Astrocyte (in vitro differentiated cells and primary cell): ENCODE measurements at places on chromosomes 5 and 9.
A peak's percentile ranks its signal among the peaks of the same experiment; 100 is the strongest.

DNA sequence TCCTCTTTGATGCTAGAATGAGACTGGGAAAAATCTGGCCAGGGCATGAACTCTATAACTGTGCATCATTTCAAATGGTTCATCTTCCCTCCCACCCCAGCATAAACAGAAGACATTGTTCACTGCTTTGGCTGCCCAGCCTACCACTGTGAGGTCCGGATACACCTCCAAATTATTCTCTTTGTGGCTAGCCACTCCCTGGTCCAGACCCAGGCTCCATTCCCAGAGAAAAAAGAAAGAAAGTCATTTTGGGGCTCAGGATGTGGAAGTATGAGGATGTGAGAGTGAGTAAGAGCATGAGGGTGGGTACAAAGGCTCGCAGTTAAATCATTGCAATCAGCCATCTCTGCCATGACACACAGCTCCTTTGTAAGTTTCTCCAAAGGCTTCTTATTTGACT is 559.2 kb downstream of the PSAT1 start:
- no peaks in the 10 kb centered on the region for H3K27me3 ChIP-seq
- H3K27ac ChIP-seq: peak overlapping the region; percentile 38
- no peaks in the 10 kb centered on the region for H3K36me3 ChIP-seq
- H3K4me3 ChIP-seq: no peak overlapping the region
- H3K4me1 ChIP-seq: peaks cover 14% of the 10 kb centered on the region
- peak; percentile 80 for DNase-seq

- H3K27me3 ChIP-seq: no peaks in the 10 kb centered on the region
- H3K27ac ChIP-seq: no peak overlapping the region
- no peaks in the 10 kb centered on the region for H3K36me3 ChIP-seq
- H3K4me1 ChIP-seq: peaks cover 10% of the 10 kb centered on the region
Measured at GRCh38 chr5:78576376-78576775, 72.2 kb downstream of the LHFPL2 start.

- H3K27me3 ChIP-seq: peaks cover 8% of the 10 kb centered on the region
- no peak overlapping the region for H3K27ac ChIP-seq
- no peaks in the 10 kb centered on the region for H3K36me3 ChIP-seq
- H3K4me3 ChIP-seq: no peak overlapping the region
Measured at GRCh38 chr9:96089452-96090085, 212.4 kb downstream of the HSD17B3 start.

DNA sequence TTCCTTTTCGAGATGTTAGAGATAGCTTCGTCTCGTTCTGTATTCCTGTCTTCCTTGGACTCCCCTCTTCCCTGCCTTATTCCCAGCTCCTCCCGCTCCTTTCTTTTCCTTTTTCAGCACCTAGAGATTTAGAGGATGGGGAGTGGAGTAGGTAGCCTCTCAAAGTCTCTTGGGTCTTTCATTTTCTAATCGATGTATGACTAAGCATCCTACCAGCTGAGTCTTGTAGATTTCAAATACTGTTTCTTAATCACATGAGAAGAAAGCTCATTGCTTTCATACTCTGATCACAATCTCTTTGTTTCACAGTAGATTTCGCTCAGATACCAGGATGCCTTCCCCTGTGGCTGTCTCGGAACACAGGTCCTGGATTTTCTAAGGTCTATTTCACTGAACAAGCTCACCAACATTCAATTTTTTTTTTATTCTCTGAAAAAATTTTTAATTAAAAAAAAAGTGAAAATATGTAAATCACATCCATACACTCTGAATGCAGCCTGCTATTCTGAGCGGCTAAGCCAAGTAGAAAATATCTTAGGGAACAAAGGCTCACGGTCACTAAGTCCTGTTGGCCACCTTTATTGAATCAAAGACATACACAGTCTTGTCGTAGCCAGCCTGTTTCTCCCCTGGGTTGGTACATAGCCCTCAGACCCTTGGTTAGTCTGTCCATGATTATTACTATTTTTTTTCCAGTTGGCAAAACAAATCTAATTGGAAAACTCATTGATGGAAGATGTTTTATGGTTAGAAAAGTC is 413.8 kb downstream of the KDM4C start:
- no peak for DNase-seq
- H3K27me3 ChIP-seq: no peaks in the 10 kb centered on the region
- no peak overlapping the region for H3K4me3 ChIP-seq
- peaks cover 9% of the 10 kb centered on the region for H3K4me1 ChIP-seq
- no peaks in the 10 kb centered on the region for H3K36me3 ChIP-seq
- no peak overlapping the region for H3K27ac ChIP-seq

- no peaks in the 10 kb centered on the region for H3K36me3 ChIP-seq
- no peak for DNase-seq
- no peaks in the 10 kb centered on the region for H3K4me1 ChIP-seq
- H3K27me3 ChIP-seq: no peaks in the 10 kb centered on the region
- H3K4me3 ChIP-seq: no peak overlapping the region
Measured at GRCh38 chr5:179228341-179229121, 116.7 kb downstream of the ADAMTS2 start.

GRCh38 chr9:86575137-86575536 is 220.9 kb upstream of the TUT7 start:
- no peaks in the 10 kb centered on the region for H3K4me1 ChIP-seq
- no peaks in the 10 kb centered on the region for H3K27me3 ChIP-seq
- H3K27ac ChIP-seq: no peak overlapping the region

DNA sequence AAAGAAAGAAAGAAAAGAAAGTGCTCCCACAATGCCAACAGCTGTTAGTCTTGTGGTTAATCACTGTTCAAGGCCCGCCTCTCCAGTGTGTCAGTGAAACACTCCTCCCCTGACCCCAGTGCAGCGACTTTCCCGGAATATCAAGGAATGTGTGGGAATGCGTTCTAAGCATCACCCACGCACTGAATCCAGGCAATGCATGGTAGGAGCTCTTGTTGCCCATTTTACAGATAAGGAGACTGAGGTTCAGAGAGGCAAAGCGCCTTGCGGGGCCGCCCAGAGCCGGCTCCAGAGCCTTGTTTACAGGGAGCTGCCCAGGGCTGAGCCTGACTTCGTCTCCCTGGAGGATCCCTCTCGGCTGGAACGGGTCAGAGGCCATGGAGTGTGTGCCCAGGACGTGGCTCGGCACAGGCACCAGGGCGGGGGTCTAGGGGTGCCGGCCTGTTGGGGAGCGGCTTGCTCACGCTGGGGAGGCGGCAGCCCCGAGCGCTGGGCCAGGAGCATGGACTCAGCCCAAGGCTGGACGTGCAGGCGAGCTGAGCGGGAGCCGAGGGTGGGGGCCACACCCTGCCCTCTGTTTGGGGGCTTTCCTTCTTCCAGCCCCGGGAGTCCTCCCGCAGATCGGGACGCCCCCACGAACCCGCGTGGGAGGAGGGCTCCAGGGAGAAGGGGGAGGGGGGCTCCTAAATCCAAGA is 823 bp downstream of the ST6GALNAC6 start:
- peak; percentile 88 for DNase-seq
- peak overlapping the region; percentile 76 for H3K4me3 ChIP-seq
- no peaks in the 10 kb centered on the region for H3K27me3 ChIP-seq
- peaks cover 27% of the 10 kb centered on the region for H3K36me3 ChIP-seq
- peak overlapping the region; percentile 76 for H3K27ac ChIP-seq

- DNase-seq: peak; percentile 99
- no peaks in the 10 kb centered on the region for H3K36me3 ChIP-seq
- H3K27me3 ChIP-seq: no peaks in the 10 kb centered on the region
- peak overlapping the region; percentile 100 for H3K27ac ChIP-seq
Measured at GRCh38 chr5:172902497-172903472, 56.4 kb upstream of the RPL26L1 start.

GRCh38 chr5:73733219-73733618 is 107.2 kb downstream of the ARHGEF28 start:
- H3K27me3 ChIP-seq: no peaks in the 10 kb centered on the region
- peak; percentile 30 for DNase-seq
- H3K4me3 ChIP-seq: no peak overlapping the region
- H3K4me1 ChIP-seq: no peaks in the 10 kb centered on the region
- H3K36me3 ChIP-seq: no peaks in the 10 kb centered on the region

DNA sequence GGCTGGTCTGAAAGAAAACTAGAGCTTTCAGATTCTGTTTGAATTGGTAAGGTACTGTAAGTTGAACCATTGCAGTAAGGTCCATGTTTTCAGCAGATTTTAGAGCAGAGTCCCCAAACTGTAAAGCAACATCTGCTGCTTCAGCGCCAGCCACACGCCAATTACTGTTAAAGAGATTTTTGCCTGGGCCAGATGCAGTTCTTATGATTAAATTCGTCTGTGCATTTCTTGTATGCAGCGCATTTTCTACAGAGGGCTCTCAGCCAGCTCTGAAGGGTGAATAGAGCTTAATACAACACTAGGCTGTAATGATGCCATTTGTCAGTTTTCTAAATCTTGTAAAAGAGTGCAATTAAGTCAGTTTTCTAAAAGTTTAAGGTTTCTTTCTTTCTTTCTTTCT is 246.3 kb downstream of the COX7C start:
- no peaks in the 10 kb centered on the region for H3K36me3 ChIP-seq
- no peak overlapping the region for H3K4me3 ChIP-seq
- no peak for DNase-seq
- H3K27ac ChIP-seq: no peak overlapping the region
- no peaks in the 10 kb centered on the region for H3K27me3 ChIP-seq

DNA sequence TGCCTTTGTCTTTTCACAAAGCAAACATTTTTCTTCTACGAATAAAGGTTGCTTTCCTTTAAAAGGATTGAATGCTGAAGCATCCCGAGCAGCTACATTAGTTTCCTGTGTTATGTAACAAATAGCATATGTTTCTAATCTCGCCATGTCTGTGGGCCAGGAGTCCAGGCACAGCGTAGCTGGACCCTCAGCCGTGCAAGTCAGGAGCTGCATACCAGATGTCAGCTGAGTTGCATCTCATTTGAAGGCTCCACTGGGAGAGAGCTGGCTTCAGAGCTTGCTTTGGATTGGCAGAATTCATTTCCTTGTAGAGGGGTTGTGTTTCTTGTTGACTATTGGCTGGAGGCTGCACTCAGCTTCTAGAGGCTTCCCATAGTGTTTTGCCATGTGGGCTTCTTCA is 16.0 kb upstream of the GOLPH3 start:
- H3K4me3 ChIP-seq: no peak overlapping the region
- H3K4me1 ChIP-seq: peaks cover 8% of the 10 kb centered on the region

GRCh38 chr9:21574261-21574660 is 92.1 kb upstream of the IFNE start:
- H3K4me1 ChIP-seq: peaks cover 31% of the 10 kb centered on the region
- H3K27ac ChIP-seq: no peak overlapping the region
- no peak for DNase-seq
- no peaks in the 10 kb centered on the region for H3K36me3 ChIP-seq
- no peaks in the 10 kb centered on the region for H3K27me3 ChIP-seq
- no peak overlapping the region for H3K4me3 ChIP-seq

- no peak overlapping the region for H3K27ac ChIP-seq
- H3K4me3 ChIP-seq: no peak overlapping the region
- H3K27me3 ChIP-seq: no peaks in the 10 kb centered on the region
- H3K36me3 ChIP-seq: no peaks in the 10 kb centered on the region
Measured at GRCh38 chr5:88602584-88602983, 280.4 kb downstream of the MEF2C start.

DNA sequence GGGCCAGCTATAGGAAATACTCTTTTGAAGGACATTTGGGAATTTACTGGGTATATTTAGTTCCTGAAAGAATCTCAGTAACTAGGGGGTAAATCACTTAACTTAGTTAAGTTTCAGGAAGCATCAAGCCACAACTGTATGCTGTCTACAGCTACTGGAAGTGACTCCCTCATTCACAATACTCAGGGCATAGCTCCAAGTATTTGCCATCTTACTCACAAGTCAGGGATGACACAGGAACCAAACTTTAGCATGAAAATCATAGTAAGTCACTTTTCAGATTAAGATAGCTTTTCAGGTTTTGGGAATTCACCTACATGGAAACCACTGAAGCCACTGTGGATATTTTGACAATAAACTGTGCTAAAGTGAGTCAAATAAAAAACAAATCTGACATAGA is 242.4 kb upstream of the ATP10B start:
- no peaks in the 10 kb centered on the region for H3K27me3 ChIP-seq
- H3K4me1 ChIP-seq: peaks cover 3% of the 10 kb centered on the region
- DNase-seq: peak; percentile 81
- H3K36me3 ChIP-seq: no peaks in the 10 kb centered on the region

DNA sequence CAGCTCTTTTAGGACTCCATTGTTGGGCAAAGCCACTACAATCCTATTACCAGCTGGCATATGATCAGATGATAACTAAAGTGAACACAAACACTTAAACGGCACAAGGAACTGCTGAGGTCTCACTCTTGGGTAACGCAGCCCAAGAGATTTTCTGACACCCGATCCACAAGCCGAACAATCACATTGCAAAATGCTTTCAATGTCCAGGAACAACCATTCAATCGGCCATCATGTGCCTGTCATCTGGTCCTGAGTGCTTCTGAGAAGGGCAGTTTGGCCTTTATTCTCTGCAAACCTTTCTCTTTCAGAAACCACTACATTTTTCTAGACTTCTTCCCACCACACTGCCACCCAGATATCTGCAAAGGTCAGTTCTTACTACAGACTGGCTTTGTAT is 283.1 kb downstream of the GLIS3 start:
- H3K4me1 ChIP-seq: peaks cover 10% of the 10 kb centered on the region
- H3K4me3 ChIP-seq: no peak overlapping the region
- no peaks in the 10 kb centered on the region for H3K36me3 ChIP-seq
- H3K27me3 ChIP-seq: no peaks in the 10 kb centered on the region
- DNase-seq: no peak
- no peak overlapping the region for H3K27ac ChIP-seq

- DNase-seq: no peak
Measured at GRCh38 chr5:181188700-181189362, 16.2 kb downstream of the TRIM7 start.

DNA sequence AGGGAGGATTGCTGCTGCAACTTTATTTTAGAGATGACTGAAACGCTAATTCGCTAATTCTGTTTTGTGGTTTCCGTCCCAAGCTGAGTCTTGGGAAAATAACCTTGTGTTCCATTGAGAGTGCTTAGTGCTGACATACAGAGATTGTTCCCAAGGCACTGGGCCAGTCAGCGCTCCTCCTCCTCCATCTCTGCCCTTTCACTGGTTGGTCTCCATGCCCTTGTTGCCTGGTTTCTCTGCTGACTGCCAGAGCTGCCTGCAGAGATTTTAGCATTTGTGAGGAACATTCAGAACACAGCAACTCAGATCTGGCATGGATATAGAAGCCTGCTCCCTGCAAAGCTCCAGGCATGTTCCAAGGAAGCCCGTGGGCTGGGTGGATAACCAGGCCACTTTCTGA is 126.0 kb upstream of the IRX2 start:
- no peaks in the 10 kb centered on the region for H3K27me3 ChIP-seq
- H3K36me3 ChIP-seq: no peaks in the 10 kb centered on the region
- no peaks in the 10 kb centered on the region for H3K4me1 ChIP-seq
- no peak for DNase-seq
- no peak overlapping the region for H3K27ac ChIP-seq

GRCh38 chr5:168273056-168273980 is 18.1 kb upstream of the WWC1 start:
- DNase-seq: no peak
- no peaks in the 10 kb centered on the region for H3K36me3 ChIP-seq
- H3K27ac ChIP-seq: no peak overlapping the region
- H3K27me3 ChIP-seq: peaks cover 10% of the 10 kb centered on the region
- no peak overlapping the region for H3K4me3 ChIP-seq
- peaks cover 6% of the 10 kb centered on the region for H3K4me1 ChIP-seq

GRCh38 chr5:127942246-127943060 is 141.1 kb upstream of the SLC12A2 start:
- DNase-seq: peak; percentile 35
- H3K4me3 ChIP-seq: peak overlapping the region; percentile 24
- H3K4me1 ChIP-seq: peaks cover 10% of the 10 kb centered on the region
- no peaks in the 10 kb centered on the region for H3K36me3 ChIP-seq
- no peaks in the 10 kb centered on the region for H3K27me3 ChIP-seq
